ENCODE measurements at places on chromosomes 7 and 10.

GRCh38 chr7:150721970-150722373 lies 5.6 kb downstream of the GIMAP1 start:
- no peak for DNase-seq

GRCh38 chr7:102306916-102307677 lies 20.4 kb downstream of the SH2B2 start:
- no peak for DNase-seq

GRCh38 chr7:78159545-78159944 lies 361.0 kb downstream of the PHTF2 start:
- DNase-seq, result no peak

- no peak for DNase-seq
These were observed 219.6 kb downstream of the ELFN1 start for GRCh38 chr7:1889556-1890181.

DNA sequence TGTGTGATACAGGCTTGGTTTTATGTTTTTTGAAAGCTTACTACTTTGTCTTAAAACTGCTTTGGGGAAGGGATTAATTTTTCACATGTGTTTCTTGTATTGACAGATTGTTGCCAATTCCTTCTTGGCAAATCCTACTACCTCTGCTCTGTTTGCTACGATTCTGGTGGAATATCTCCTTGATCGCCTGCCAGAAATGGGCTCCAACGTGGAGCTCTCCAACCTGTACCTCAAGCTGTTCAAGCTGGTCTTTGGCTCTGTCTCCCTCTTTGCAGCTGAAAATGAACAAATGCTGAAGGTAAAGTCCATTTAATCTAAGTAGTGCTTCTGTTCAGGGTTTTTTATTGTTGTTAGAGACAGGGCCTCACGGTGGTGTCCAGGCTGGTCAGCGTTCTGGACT lies 33.6 kb downstream of the TRRAP start:
- peak; percentile 41 for DNase-seq

- DNase-seq, result no peak
These were observed 301.4 kb downstream of the AHR start for GRCh38 chr7:17599733-17600339.

GRCh38 chr7:125459038-125459437 lies 529.4 kb upstream of the POT1 start:
- no peak for DNase-seq

GRCh38 chr10:116692225-116692624 lies 50.1 kb downstream of the HSPA12A start:
- DNase-seq, result no peak

- no peak for DNase-seq
These were observed 639.8 kb upstream of the FZD8 start for GRCh38 chr10:36281831-36282331.

GRCh38 chr10:64261676-64262075 lies 740.5 kb downstream of the REEP3 start:
- DNase-seq, result no peak

GRCh38 chr7:47594406-47594805 lies 12.5 kb upstream of the TNS3 start:
- DNase-seq, result no peak

GRCh38 chr10:53886325-53887300 lies 914.4 kb downstream of the PCDH15 start:
- DNase-seq, result no peak

DNA sequence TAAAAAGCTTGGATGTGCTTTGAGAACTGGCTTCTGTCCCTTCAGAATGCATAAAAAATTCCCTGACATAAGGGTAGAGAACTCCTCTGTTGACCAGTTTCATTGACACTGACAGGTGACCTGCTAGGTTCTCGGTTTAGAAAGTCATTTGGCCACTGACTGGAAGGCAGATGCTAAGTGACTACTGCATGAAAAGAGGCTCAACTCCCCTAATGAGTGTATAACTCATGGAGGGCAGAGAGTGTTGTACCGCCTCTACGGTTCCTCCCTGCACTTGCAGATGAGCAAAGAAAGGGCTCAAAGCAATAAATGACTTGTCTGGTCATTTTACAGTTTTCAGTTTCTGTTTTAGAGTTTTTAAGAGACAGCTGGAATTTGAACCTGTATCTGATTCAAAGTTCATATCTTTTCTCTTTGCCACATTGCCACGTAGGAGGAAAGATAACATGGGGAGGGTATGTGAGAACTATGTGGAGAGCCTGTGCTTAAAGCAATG lies 2.9 kb upstream of the FGL2 start:
- no peak for DNase-seq

GRCh38 chr7:111098011-111098925 lies 7.3 kb downstream of the LRRN3 start:
- no peak for DNase-seq

DNA sequence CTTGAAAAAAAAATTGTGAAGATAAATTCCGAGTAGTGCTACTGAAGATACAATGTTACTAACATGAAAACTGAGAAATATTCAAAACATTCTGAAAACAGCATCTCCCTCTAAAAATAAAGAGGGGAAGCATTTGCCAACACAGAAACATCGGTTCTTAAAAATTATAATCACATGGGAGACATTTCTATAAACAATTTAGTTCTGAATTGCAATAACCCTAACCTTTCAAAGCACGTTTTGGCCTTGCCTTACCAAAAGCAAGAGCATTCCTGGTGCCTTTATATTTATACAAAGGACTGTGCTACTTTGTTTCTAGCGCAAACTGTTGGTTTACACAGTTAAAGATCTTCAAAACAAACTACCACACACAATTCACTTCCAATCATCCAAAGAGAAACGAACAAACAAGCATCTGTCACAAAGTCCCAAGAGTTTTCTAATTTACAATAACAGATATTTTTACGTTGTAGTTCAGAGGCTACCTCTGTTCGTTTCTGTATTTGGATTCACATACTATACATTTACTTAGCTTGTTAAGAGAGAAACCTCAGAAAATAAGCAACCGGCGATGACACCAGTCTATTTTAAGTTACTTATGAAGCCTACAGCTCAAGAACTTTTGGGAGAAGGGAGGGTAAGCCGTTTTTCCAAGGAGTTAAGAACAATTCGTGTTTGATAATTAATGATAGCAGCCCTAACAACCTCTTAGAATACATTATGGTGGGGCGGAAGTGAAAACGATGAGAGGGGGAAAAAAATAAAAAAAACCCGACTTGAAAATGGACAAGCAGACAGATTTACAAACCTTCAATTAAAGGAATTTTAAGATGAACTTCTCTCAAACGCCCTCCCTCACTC lies 1.3 kb downstream of the ABI1 start:
- no peak for DNase-seq

- no peak for DNase-seq
These were observed 286.4 kb downstream of the BAMBI start for GRCh38 chr10:28963539-28964221.

DNA sequence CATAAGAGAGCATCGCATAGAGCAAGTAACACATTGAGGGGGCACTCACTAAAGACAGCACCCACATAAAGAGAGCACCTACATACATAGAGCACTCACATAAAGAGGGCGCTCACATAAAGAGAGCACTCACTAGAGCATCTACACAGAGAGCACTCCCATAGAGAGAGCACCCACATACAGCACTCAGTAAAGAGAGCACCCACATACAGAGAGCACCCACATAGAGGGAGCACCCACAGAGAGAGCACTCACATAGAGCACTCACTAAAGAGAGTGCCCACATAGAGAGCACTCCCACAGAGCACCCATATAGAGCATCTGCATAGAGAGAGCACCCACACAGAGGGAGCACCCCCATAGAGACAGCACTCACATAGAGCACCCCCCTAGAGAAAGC lies 47.8 kb downstream of the INSIG1 start:
- DNase-seq, result no peak

GRCh38 chr7:24871770-24872169 lies 108.2 kb downstream of the OSBPL3 start:
- DNase-seq, result no peak

DNA sequence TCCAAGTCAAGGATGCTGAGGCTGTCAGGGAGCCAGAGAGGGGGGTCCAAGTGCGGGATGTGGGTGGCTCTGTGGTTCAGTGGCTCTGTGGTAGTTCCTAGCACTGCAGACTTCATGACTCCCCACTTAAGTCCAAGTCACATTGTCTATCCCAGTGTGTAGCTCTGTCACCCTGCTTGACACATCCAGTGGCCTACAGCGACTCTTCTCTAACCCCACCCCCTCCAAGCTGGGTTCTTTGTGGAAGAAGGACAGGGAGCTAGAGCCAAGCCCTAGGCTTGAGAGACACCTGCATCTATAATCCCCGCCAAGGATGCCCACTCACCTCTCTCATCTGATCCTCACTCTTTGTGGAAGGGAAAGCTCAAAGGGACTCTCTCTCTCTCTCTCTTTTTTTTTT lies 57.6 kb downstream of the ADCYAP1R1 start:
- no peak for DNase-seq

DNA sequence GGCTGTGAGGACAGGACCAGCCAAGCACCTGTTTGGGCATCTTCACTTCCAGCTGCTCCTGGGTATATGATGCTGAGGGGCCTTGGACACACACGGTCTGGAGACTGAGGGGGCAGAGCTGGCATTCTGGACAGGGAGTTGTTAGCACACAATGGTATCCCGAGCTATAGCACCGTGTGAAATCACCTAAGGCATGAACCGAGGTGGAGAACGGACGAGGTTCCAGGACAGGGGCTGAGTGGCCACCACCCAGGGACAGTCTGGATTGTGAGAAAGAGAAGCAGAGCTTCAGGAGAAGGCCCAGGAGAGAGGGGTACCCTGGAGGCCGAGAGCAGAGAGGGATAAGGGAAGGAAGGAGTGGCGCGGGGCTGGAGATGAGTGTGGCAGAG lies 571.8 kb downstream of the TCERG1L start:
- no peak for DNase-seq

DNA sequence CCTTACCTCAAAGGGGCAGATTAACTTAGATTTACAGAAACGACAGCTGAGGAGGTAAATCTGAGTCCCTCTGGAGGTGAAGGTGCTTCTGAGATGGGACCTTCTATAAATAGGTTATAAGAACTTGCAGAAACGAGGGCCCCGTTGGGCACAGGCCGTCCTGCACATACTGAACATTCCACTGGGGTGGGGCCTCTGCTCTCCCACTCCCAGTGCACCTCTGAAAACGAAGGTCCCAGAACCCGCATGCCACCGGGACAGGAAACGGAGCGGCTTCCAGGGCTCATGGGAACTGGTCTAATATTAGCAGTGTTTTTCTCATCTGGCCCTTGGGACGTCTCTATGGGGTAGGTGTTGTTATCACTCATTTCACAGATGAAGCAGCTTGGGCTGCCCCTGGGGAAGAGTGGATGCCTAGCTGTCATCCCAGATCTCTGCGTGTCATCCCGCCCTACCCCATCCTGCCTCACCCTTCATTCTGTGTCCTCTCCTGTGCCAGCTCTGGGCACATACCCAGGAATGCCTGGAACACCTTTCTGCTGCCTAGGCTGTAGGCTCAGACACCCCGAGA lies 19.6 kb downstream of the C10orf62 start:
- no peak for DNase-seq

GRCh38 chr10:12327074-12327473 lies 22.3 kb upstream of the CAMK1D start:
- DNase-seq, result no peak

- no peak for DNase-seq
These were observed 24.4 kb upstream of the SRI start for GRCh38 chr7:88244258-88244657.

GRCh38 chr10:106582291-106582690 lies 582.2 kb downstream of the SORCS1 start:
- peak; percentile 58 for DNase-seq

DNA sequence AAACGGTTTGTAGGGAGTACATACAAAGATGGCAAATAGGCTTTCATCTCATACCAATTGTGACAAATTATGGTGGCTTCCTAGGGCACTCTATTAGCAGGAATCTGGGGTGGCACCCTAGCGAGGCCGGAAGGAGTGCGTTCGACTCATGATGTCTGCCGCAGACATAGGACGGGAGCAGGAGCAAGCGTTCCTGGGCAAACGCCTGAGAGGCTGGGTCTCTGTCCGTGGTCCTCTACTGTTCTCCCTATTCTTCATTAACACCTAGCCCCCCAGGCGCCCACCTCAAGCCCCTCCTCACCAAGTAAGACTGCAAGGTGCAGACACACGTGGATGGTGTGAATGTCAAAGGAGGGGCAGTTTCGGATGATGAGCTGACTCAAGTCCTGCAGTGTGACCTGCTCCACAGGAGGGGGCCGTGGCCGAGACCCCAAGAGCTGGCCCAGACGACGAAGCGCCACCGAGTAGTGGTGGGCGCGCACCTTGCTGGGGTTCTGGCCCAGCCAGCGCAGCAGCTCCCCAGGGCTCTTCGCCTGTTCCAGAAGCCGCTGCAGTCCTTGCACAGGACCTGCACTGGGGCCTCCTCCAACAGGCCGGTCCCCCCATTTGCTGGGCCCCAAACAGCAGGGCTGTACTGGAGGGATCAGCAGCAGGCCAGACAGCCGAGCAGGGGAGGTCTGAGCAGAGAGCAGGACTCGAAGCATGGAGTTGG lies 1.3 kb downstream of the FASTK start:
- no peak for DNase-seq

DNA sequence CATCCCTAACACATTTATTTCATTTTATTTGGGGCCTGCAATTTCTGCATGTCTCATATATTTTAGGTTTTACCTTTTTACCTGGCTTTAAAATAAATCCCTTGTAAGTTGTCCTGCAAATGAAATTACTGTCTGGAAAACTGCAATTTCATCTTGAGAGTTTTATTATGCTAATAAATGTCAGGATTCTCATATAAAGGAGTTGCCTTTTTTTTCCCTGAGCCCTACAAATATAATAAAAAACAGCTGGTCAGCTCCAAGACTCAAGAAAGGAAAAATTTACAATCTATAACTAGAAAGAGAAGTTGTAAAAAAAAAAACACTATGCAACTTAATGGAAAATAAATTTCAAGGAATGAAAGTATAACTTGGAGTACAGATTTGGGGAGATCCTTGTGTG lies 108.7 kb downstream of the SH2D4B start:
- no peak for DNase-seq
